Cardiac muscle cell (in vitro differentiated cells and primary cell): ENCODE measurements at places on chromosomes 6 and 20. TPM values are rescaled to one million over a fixed set of nuclear protein-coding genes. Genes with fewer than 3 reads are reported as not detected.

The PRSS35 gene
- 60.2 and 89.7 TPM in 2 replicates for total RNA-seq

The SLPI gene
- not detected in 2 replicates for total RNA-seq

The RFX6 gene
- not detected in 2 replicates for total RNA-seq

- H3K27ac ChIP-seq: no peak overlapping the region
- H3K36me3 ChIP-seq: no peaks in the 10 kb centered on the region
- no peaks in the 10 kb centered on the region for H3K4me1 ChIP-seq
- DNase-seq: no peak
- no peak overlapping the region for H3K4me3 ChIP-seq
- no peaks in the 10 kb centered on the region for H3K27me3 ChIP-seq
Measured at GRCh38 chr6:24549674-24550353, 55.0 kb downstream of the ALDH5A1 start.

DNA sequence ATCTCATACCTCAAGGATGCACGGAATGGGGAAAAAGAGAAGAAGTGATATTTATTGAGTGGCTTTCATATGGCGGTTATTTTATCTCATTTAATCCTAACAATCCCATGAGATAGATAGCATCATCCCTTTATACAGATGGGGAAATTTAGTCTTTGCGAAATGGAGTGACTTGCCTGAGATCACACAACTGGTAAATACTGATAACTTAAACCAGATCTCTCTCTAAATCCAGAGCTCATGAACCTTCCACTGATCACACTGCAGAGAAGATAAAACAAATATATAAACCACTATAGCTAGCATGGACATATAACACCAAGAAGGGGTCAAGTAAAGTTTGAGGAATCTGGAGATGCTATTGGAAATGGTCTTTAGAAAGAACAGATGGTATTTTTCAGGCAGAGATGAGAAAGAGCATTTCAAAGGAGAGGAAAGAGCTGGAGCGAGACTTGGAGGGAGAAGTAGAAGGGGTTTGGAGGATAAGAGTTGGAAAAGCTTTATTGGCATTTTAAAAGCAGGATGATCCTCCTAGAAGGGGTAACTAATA, 139.8 kb upstream of the TNFAIP3 start:
- DNase-seq: no peak
- no peaks in the 10 kb centered on the region for H3K36me3 ChIP-seq
- H3K4me3 ChIP-seq: no peak overlapping the region
- peaks cover 14% of the 10 kb centered on the region for H3K4me1 ChIP-seq
- H3K27me3 ChIP-seq: no peaks in the 10 kb centered on the region

DNA sequence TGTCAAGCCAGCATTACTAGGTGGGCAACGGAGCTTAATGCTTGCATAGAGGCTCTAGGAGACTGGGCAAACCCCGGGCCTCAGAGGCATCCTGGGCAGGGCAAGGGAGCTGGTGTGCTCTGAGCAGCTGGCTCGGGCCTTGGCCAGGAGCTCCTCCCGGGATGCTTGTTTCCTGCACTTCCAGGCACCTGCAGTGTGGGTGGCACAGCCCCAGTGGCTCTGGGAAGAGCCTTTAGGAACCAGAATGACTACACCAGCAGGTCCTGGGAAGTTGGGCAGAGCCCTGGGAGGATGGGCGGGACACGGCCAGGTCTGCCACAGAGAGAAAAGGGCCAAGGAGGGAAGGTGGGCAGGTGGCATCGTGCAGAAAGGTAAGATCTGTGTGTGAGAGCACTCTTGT, 80.4 kb upstream of the CD93 start:
- no peak overlapping the region for H3K4me3 ChIP-seq
- H3K36me3 ChIP-seq: no peaks in the 10 kb centered on the region
- no peak for DNase-seq
- peaks cover 5% of the 10 kb centered on the region for H3K27me3 ChIP-seq
- H3K4me1 ChIP-seq: no peaks in the 10 kb centered on the region

GRCh38 chr6:130906736-130907381, 79.7 kb downstream of the SMLR1 start:
- H3K27me3 ChIP-seq: no peaks in the 10 kb centered on the region
- no peak overlapping the region for H3K27ac ChIP-seq
- no peak overlapping the region for H3K4me3 ChIP-seq
- no peaks in the 10 kb centered on the region for H3K36me3 ChIP-seq

DNA sequence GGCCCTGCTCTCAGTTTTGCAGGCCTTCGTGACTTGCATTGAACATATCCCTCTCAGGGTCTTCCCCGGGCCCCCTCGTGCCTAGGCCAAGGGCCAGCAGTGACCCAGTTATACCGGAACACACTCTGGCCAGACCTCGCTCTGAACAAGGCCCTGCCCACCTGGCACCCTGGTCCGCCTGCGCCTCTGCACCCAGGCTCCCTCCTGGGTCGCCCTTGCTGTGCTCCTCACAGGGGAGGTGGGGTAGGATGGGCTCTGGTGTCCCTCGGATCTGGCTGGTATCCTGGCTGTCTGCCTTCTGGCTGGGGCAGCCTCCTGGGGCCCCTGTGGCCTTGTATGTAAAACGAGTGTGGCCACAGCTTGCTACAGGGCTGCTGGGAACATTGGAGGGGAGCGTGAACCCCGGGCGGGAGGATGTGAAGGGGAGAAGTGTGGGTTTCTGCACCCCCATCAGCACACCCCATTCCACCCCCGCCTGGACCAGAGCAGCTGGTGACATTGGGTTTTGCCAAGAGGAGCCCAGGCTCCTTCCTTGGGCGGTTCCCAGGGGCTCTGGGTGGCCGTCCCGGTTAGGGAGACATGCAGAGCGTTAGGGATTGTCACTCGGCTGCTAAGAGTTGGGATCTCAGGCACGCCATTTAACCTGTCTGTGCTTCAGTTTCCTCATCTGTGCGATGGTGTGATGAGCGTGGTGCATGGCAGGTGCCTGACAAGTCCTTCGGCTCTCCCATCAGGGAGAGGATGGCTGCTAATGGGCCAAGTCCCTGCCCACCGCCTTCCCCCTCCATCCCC, 17.5 kb downstream of the SRC start:
- no peaks in the 10 kb centered on the region for H3K27me3 ChIP-seq
- no peak overlapping the region for H3K4me3 ChIP-seq
- no peak for DNase-seq
- H3K36me3 ChIP-seq: peaks cover 5% of the 10 kb centered on the region
- no peak overlapping the region for H3K27ac ChIP-seq

DNA sequence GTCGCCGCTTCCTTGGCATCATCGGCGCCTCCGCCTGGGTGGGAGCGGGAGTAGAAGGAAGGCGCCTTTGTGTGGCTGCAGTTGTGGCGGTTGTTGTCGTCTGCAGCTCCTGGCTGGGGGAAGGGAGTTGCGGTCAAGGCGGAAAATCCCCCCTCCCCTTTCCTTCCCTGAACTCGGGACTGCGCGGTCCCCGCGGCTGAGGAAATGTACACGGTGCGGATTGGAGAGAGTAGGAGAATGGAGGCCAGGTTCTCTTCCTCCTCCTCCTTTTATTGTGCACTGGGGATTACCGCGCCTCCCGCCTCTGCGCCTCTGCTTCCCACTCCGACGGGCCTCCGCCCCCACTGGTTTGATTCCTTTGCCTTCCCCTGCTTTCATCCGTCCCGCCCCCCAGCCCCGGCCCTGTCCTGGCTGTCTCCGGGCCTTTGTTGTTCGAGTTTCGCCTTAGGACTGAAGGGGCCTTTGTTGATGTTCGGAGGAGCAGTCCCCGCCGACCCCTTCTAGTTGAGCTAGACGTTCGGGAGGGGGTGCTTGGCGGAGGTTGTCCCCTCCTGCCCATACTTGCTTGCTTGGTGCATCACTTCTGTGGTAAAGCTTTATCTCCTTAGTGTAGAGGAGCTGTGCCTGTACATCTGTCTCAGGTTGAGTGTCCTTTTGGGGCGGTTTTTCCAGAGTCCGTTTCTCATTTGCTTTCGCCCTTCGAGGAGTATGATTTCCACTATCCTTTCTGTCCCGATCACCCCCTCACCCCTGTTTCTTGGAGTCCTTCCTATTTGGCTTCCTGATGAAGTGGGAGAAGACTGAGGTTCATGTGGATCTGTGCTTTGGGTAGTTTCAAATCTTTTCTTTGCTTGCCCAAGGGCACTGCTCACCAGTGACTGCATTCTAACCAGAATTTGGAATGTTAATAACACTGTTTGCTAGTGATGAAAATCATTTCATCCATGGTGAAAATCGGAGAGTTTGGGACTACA, 764 bp downstream of the ZNF292 start:
- peak overlapping the region; percentile 95 for H3K4me3 ChIP-seq
- no peaks in the 10 kb centered on the region for H3K27me3 ChIP-seq
- peak overlapping the region; percentile 97 for H3K27ac ChIP-seq
- peak; percentile 58 for DNase-seq
